ENCODE measurements at places on chromosomes 2 and 18.

DNA sequence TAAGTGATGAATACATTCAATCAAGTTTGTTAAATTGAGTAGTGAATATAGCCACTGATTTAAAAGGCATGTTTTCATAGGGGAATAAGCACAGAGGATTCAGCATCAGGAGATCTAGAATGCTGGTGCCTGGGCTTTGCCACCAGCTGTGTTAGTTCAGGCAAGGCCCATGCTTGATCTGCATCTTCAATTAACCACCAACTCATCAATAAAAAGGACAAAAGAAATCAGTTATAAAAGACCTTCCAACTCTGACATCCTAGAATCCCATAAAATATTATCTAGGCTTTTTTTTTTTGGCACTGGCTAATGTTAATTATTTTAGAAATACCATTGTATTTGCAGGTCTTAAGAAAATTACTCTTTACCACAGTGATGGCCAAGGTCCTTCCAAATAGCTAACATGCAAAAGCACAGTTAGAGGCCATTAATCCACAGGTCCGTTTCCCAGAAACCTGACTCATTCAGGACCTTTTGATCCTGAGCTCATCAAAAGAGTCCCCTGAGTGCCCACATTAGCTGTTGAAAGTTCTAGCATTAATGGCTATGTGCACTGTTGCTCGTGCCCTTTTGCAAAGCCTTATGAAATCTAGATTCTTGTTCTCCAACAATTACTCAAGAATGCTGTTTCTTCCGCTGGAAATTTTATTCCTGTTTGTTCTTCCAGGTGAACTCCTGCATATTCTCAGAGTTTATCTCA, 170.0 kb downstream of the CYRIA start:
- DNase-seq, result no peak

DNA sequence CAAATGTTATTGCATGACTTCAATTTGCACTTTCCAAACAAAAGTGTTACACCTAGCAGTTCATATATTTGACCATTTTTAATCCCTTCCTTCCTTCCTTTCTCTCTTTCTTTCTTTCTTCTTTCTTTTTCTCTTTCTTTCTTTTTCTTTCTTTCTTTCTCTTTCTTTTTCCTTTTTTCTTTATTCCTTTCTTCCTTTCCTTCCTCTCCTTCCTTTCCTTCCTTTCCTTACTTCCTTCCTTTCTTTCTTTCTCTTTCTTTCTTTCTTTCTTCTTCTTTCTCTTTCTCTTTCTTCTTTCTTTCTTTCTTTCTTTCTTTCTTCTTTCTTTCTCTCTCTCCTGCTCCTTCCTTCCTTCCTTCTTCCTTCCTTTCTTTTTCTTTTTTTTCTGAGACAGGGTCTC, 146.7 kb upstream of the ALKAL2 start:
- no peak for DNase-seq

DNA sequence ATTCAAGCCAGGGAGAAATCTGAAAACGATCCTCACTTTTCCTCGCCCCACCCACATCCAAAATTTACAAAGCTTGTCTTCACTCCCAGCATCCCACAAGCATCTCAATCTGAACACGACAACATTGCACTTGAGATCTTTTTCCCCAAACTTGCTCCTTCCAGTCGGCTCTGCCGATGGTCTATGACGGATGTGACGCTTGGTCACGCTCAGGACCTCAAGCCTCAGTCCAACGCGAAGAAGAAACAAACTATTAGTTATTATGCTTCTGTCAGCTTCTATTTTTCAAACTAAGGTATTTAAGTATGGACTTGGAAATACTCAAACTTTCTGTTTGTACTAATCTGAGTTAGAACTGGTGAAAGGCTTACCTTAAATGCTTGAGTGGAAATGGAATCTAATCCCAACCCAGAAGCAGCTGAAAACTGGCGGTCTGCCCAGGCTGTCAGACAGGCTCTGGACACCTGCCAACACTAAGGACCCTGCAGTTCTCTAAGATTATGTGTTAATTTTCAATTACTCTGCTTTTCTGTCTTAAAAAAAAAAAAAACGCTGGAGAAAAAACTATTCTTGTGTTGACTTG, 132.1 kb upstream of the DNMT3A start:
- no peak for DNase-seq

DNA sequence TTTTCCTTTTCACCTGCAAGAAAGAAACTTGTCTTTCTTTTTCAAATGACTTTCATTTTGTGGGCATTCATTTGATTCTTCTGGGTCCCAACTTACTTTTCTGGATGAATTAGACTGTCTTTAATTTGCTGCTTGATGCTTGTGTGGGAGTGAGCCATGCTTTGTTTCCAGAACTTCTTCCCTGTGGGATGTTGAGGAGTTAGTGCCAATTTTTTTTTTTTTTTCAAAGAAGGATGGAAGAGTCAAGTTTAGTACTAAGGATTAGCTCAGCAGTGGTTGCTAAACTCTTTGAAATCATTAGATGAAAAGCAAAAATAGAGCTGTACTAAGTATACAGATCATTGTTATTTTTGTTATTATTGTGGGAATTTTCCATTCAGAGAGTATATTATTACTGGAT, 17.2 kb upstream of the KCTD1 start:
- DNase-seq, result no peak

DNA sequence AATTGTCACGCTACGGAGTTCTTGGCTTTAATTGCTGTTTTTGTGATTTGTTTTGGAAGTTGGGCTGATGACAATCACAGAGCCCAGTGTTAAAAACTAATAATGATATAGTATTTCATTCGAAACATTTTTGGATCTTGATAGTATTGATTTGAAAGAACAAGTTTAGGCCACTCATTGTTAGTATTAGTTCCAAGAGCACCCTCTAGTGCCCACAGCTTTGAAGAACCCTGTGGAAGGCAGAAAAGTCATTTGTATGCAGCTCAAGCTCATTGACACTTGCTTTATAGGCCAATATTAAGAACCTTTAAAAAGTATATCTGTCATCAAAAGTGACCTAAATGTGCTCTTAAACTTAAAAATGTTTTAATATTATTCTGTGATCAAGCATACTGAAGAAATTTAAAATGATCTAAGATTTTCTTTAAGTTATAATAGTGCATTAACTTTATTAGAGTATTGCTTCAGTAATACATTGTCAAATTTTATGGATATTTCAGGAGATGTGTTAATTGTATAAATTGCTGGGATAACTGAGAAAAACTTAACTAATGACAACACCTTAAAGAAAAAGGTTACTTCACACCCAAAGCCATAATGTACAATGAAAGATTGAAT, 191.0 kb downstream of the GRB14 start:
- no peak for DNase-seq

DNA sequence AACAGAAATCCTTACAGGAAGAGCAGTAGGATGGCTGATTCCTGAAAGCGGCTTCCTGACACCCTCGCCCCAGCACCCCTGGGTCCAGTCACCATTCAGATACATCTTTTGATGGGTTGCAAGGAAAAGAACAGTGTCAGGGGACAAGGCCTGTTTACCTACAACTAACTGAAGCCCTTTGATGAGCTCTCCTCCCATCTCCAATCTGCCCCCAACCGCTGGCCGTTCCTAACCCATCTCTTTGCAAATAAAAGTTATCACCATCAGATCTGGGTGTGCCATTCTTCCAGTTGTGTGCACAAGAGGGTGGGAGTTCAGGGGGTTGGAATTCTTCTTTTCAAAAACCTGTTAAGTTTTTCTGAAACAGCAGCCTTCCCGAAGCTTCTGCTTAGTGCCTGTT, 48.9 kb downstream of the ARL4C start:
- DNase-seq, result no peak

DNA sequence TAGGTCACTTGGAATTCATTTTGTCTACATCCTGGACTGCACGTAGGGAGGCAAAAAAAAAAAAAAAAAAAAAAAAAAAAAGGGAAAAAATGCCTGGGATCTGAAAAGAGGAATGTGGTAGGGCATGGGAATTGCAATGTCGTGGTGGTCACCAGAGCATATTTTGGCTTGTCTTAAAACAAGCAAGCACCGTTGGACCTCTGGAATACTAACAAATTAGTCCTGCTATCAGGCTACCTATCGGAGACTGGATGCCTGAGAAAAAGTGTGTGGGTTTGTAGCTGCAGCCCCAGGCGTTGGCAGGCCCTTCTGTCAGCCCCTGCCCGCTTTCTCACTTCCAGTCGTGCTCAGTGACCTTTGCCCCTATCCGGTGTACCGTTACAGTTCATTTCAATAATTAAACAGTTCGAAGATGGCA, 588.5 kb upstream of the ZEB2 start:
- DNase-seq, result no peak

GRCh38 chr2:96884299-96885094, 14.6 kb upstream of the SEMA4C start:
- DNase-seq, result no peak

Data from activated T-cell treated with anti-CD3 and anti-CD28 coated beads, Interleukin-2, amount 50 U/mL, for 24 hours (primary cell).